ENCODE measurements at places on chromosomes 7 and 10.

- no peak for DNase-seq
Measured at GRCh38 chr10:57898231-57898630, 369.5 kb downstream of the IPMK start.

DNA sequence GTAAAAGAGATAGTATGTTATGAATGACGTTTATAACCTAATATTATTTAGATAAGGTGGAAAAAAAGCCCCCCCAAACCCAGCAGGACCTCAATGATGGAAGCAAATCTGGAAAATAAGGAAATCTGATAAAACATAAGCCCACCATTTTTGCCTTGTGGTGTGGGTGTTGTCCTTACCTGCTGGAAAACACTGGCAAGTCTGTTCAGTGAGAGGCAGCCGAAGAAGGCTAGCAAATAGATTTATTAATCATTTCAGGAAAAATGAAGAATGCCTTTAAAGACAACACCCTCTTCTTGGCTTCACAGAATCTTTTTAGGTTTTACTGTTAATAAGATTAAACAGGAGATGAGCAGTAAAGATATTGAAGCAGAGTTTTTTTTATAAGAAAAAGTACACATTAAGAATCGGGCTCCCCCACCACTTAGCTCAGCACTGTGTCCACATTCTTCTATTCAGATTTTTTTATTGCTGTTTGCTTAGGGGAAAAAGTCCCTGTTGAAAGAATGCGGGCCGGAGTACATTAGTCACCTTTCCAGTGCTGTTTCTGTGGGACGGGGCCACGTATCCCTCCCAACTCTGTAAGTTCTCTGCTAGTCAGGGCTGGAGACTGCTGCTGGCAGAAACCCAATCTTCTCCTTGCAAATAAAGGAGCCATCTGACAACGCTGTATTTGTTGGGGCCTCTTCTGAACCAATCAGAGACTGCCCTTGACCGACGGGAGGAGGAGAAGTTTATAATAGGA is 104.1 kb downstream of the EVX1 start:
- DNase-seq: no peak

DNA sequence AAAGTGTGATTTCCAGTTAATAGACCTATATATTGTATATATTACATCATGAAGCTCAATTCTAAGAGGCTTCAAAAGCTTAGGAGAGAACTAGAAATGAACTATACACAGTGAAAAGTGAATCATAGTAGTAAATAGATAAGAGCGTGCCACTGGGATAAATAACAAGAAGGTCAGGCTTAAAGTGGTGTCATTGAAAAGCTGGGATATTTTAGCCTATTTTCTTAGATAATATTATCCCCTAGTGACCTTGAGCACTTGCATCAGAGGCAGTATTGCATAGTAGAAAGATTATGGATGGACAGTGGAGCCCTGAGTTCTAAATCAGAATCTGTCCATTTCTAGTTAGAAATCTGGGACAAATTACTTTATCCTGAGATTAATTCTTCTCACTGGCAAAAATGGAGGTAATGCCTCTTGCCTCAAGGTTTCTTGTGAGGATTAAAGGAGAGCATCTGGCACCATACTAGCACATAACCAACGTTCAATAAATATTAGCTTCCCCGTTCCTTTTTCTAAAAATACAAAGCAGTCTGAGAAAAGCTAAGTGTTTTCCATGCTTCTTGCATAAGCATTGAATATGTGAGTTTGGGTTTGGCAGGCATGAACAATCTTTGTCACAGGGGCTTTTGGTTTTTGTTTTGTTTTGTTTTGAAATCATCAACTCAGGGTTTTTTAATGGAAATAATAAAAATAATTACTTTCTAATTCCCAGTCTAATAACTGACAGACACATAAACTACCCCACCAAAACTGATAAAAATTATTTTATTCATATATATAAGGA is 27.3 kb upstream of the MACC1 start:
- no peak for DNase-seq

- no peak for DNase-seq
Measured at GRCh38 chr7:90298145-90299038, 22.7 kb downstream of the FAM237B start.

DNA sequence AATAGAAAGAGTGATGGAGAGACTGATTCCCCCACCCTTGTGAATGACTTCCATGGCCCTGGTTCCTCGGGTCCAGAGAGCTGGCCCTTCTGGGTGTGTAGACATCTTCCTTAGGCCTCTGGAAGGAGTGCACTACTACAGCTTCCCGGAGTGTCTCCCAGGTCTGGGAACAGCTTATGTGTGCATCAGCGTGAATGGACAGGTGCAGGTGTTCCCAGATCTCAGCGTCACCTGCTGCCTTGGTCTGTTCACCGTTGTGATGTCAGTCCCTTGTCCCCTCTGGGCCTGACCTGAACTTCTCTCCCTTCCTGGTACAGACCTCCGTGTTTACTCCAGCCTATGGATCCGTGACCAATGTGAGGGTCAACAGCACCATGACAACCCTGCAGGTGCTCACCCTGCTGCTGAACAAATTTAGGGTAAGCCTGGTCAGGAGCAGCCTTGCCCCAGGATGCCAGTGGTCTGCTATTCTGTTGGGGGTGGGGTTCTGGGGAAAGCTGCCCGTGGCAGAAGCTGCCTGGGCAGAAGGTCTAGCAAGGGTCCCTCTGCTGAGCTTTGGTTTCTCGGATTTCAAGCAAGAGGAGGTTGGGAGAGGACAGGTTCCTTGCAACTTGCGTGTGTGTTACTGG is 10.5 kb upstream of the DEPP1 start:
- DNase-seq: no peak

GRCh38 chr7:150902078-150903033 is 50.0 kb downstream of the AOC1 start:
- DNase-seq: no peak

GRCh38 chr7:90276033-90276728 is 31.2 kb downstream of the CFAP69 start:
- DNase-seq: no peak

- DNase-seq: no peak
Measured at GRCh38 chr10:133131053-133131452, 29.0 kb upstream of the KNDC1 start.

GRCh38 chr10:118668228-118668952 is 72.9 kb upstream of the PRLHR start:
- DNase-seq: no peak

GRCh38 chr10:74650613-74651012 is 175.8 kb upstream of the KAT6B start:
- DNase-seq: no peak

GRCh38 chr7:110373859-110374258 is 717.1 kb upstream of the LRRN3 start:
- DNase-seq: no peak

- peak; percentile 73 for DNase-seq
Measured at GRCh38 chr7:103857435-103857834, 132.0 kb downstream of the RELN start.

DNA sequence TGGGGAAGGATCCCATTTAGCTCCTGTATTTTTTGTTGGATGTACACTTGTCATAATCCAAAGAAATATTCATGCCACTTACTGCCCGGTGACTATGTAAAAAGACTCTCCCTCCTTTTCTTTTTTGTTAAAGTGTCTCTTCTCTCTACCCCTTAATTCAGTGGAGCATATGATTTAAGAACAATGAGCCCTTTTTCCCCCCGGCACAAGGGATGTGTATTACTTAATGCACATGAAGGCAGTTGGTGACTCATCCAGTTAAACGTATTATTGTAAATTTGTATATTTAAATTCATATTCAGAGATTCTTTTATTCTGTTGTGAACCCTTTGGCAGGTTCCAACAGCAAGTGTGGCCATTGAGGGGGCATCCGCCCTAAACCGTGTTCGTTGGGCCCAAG is 241.9 kb downstream of the SLC25A13 start:
- peak; percentile 54 for DNase-seq

GRCh38 chr7:143376396-143376795 is 4.7 kb upstream of the ZYX start:
- no peak for DNase-seq

DNA sequence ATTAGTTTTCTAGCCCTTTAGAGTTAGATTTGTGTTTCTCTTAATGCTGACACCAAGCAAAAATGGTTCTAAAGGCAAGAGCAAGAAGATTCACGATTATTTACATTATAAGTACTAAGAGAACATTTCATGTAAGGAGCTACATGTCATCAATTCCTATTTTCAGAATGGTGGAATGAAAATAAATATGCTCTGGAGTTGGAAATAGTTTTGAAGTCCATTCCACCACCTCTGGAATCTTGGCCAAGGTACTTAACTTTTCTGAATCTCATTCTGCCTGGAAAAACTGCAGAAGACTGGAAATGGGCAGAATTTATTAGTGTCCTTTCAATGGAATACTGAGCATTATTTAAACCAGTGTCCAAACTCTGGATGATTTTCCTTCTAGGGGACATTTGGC is 125.1 kb upstream of the RAB11FIP2 start:
- no peak for DNase-seq

GRCh38 chr7:117800406-117800805 is 72.8 kb downstream of the CTTNBP2 start:
- DNase-seq: no peak

DNA sequence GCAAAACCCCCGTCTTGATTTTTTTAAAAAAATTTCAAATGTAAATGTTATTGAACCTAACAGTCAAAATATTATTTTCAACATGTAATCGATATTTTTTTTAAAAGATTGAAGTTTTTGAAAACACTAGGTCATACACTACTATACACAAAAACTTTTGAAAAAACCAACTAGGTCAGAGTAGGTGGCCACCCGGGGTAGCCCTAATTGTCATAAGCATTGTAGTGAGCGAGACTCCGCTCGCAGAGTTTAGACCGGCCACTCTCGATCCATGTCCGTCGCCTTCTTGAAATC is 417 bp downstream of the RFC2 start:
- no peak for DNase-seq

- no peak for DNase-seq
Measured at GRCh38 chr7:33601884-33602283, 303.5 kb upstream of the BMPER start.

- no peak for DNase-seq
Measured at GRCh38 chr10:1310271-1310789, 254.1 kb downstream of the WDR37 start.

- no peak for DNase-seq
Measured at GRCh38 chr10:25169740-25170139, 5.1 kb upstream of the GPR158 start.
